ENCODE measurements at places on chromosomes 13 and 19.

- DNase-seq = no peak
Observed at GRCh38 chr13:113647351-113648215, 10.4 kb downstream of the ATP4B start.

- DNase-seq = no peak
Observed at GRCh38 chr19:35042056-35042730, 672 bp downstream of the HPN start.

- DNase-seq = no peak
Observed at GRCh38 chr19:1081301-1082164, 13.6 kb downstream of the POLR2E start.

DNA sequence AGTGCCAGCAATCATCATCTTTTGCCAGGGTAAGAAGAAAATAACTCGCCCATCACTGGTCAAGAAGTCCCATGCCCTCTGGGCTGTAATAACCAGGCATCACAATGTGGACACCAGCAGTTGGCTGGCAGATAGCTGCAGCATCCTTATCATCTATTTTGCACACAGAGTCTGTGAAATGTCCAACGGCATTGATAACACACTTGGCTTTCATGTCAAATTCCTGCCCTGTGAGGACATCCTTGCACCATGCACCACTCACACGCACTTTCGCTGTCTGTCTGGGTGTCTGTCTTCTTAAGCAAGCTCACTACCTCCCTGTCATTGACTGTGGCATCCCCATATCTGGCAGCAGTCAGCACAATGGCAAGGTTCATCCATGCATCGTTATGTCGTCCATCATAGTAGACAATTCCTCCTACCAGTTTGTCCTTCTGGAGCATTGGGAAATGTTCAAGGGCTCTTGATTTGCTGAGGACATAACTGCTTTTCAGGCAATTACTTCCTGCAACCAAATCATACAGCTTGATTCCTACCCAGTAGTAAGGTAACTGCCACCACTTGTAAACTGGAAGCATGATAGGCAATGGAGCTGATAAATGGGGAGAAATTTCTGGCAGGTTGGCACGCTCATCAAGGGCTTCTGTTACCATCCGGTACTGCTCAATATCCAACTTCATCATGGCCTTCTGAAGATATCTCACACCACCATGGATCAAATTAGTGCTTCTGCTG, 6.8 kb upstream of the ZSCAN5A start:
- no peak for DNase-seq

- no peak for DNase-seq
Observed at GRCh38 chr19:32317086-32317485, 28.3 kb upstream of the ZNF507 start.

- no peak for DNase-seq
Observed at GRCh38 chr19:48511800-48512503, at the start of gene LMTK3. Gene LMTK3, minus strand, starts transcription at chr19:48511835. Its CDS starts 259 bp downstream, at chr19:48511576.

DNA sequence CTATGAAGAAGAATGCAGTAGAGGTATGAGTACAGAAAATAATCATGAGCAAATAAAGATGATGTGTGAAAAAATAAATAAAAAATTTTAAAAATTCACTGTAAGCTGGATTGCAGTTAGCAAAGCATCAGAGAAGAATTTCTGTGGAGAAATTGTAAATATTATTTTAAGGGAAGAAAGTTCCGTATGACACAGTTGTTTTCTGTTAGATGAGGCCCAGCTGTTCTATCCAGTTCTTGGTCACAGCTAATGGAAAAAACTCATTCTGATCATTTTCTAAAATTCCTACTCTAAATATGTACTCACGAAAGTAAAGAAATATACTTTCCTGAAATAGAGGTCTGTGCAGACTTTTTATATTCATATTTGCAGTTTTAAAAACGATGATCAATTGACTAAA, 578.8 kb downstream of the DCT start:
- DNase-seq = no peak

DNA sequence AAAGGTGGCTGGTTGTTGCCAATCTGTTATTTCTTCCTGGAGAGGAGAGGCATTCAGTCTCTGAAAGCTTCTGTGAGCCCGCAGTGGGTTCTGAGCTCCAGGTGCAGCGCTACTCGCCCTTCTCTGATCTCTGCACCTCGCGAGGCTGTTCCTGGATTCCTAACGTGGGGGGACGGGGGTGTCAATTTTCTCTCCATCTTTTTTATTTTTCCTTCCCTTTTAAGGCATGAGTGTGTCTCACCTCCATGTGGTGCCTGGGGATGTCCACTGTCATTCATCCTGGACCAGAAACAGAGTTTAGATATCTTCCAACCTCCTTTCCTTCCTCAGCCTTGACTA, 626 bp downstream of the ZNF233 start:
- DNase-seq = no peak

DNA sequence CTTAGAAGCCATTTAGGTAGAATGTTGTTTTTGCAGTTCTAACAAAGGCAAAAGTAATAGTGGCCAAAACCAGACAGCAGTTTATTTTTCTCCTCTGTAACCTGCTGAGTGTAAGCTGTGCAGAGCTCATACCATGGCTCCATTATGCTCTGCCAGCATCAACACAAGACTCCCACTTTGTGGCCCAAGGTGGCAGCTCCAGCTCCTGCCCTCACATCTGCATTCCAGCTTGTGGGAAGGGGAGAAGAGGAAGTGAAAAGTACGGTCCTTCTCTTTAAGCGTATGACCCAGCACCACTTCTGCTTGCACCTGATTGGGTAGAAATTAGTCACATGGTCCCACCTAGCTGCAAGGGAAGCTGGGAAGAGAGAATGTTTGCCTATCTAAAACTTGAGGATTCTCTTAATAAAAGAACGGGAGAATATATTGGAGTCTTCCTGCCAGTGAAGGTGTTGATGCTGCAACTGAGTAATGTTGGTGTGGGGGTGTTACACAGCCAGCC, 19.2 kb downstream of the ADGRE1 start:
- no peak for DNase-seq

- peak; percentile 30 for DNase-seq
Observed at GRCh38 chr13:47794963-47795362, 206.1 kb downstream of the SUCLA2 start.

GRCh38 chr19:46975011-46975924, 44.4 kb upstream of the NPAS1 start:
- DNase-seq = no peak

- DNase-seq = no peak
Observed at GRCh38 chr13:29210676-29211075, 384.8 kb downstream of the SLC7A1 start.

DNA sequence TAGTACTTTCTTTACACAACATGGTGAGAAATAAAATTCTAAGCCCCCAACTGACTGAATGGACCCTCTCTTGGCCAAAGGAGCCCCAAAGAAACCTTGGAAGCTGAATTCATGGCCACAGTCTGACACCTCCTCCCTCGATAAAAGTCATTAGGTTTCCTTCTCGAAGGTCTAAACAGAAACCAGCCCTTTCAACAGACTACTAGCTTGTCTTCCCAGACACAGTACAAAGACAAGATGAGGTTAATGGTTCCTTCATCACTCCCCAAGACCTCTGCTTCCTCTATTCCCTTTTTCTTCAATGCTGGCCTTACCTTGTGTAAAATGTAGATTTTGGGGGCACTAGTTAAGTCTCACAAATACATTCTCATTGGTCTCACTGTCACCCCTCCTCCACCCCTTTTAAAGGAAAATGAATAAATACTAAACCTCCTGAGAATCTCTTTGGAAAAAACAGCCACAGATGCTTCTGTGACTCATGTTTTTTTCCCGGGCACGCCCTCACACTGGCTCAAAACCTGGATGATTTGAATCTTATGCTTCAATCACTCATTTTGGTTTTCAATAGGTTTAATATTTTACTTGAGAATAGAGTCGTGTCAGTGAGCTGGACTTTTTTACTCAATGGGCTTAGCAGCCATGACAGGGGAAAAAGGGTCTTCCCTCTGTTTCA, 65.8 kb upstream of the MED4 start:
- DNase-seq = peak; percentile 31

- DNase-seq = no peak
Observed at GRCh38 chr13:94974015-94974951, 261.9 kb upstream of the SOX21 start.

GRCh38 chr13:41312176-41312500, 1.1 kb downstream of the NAA16 start:
- DNase-seq = peak; percentile 17

GRCh38 chr13:74105871-74106270, 28.3 kb downstream of the KLF12 start:
- DNase-seq = no peak

DNA sequence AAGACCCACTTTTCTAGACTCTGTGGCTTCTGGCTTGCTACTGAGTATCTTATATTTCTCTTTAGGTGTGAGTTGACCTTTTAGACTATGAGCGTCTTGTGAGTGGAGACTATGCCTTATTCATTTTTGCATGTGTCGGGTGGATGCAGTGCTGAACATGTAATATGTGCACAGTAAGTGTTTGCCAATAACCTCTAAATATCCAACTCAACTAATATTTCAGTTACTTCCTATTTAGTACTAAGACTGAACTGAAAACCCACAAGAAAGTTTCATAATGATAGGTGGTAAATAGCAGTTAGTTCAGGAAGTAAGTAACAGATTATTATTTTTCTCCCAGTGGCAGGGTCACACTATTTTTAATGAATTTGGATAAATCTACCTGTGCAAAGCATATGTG, 269.3 kb downstream of the KCNRG start:
- peak; percentile 73 for DNase-seq

DNA sequence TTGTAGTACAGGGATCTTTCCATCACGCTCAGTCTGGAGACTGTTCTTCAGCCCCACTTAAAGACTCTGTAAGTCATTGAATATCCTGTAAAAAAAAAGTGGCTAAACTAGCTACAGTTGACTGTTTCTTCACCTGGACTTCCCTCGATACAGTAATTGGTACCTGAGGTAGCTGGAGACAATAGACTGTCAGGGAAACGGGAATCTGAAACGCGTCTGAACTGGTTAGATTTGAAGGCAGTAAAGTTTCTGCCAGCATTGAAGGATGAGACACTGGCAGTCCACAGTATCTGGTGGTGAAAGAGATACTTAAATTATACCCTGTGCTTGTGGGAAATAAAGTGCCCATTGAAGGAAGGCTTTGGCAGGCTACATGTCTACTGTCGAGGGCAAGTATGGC, 550.5 kb downstream of the IRS2 start:
- no peak for DNase-seq

- no peak for DNase-seq
Observed at GRCh38 chr19:49534632-49535385, 7.0 kb downstream of the RCN3 start.

- no peak for DNase-seq
Observed at GRCh38 chr13:27293873-27294515, 23.4 kb downstream of the RASL11A start.

DNA sequence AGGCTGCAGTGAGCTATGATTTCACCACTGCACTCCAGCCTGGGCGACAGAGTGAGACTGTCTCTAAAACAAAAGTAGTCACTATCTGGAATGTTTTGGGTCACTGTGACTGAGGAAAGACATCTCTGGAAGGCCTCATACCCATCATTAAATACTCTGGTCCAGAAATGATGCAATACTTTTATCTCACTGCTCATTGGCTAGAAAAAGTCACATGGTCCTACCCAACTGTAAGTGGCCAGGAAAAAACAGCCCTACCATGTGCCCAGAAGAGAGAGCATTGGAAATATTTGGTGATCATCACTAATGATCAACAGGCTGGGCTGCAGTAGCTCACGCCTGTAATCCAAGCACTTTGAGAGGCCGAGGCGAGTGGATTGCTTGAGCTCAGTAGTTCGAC, 29.8 kb downstream of the PNPLA6 start:
- no peak for DNase-seq

DNA sequence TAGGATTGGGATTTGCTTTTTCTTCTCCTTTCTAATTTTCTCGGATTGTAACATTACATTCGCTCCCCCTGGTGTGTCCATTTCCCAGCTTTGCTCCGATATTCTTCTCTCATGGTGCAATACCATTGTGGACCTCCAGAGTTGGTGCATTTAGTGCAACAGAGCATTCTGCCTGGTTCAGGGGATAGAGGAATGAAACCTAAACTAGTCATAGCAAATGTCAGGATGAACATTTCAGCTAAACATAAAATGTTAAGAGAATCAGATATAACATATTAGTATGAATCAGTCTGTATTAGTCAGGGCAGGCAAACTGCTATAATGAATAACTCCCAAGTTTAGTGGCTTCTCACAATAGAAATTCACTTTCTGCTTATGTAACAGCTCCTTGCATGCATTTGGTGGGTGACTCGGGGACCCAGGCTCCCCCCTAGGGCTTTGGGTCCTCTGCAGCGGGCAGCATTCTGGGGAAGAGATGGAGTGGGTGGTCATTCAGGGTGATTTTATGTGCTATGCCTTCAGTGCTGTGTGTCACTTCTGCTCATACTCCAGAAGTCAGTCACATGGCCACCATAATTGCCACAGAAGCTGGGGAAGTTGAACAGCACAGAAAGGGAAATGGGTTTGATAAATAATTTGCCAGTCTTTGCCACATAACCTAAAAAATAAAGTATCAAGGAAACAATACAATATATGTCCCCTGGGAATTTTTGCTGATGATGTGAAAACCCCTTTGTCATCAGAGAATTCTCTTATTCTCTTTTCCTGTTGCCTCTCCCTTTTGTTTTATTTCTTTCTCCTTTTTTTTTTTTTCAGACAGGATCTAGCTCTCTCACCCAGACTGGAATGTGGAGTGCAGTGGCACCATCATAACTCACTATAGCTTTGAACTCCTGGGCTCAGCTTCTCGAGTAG, 111.0 kb downstream of the HSPH1 start:
- peak; percentile 77 for DNase-seq

DNA sequence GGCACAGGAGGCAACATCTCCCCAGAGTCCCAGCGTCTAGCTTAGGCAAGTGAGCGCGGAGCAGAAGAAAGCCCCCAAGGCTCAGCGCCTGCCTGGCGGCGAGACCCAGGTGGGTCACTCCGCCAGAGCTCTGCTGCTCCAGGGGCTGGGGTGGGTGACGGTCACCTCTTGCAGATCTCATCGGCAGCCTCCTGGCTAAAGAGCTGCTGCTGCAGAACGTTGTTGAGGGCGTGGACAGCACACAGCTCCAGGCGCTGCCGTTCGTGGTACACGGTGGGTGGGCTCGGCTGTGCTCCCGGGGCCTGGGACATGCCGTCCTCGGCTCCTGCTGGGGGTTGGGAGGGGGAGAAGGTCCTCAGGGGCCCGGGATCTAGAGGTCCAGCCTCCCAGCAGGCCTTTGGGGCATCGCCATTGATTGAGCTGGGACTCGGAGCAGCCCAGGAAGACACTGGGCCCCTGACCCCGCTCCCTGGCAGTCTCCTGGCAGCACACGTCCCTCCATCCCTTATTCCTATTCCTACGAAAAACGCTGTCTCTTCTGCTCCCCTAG, 795 bp downstream of the JOSD2 start:
- DNase-seq = no peak

GRCh38 chr19:58400316-58400915, 5.0 kb downstream of the RNF225 start:
- no peak for DNase-seq
